ENCODE measurements at places on chromosomes 1 and 21.

GRCh38 chr1:248229360-248229908 is 1.8 kb upstream of the OR2M4 start:
- no peak for DNase-seq

DNA sequence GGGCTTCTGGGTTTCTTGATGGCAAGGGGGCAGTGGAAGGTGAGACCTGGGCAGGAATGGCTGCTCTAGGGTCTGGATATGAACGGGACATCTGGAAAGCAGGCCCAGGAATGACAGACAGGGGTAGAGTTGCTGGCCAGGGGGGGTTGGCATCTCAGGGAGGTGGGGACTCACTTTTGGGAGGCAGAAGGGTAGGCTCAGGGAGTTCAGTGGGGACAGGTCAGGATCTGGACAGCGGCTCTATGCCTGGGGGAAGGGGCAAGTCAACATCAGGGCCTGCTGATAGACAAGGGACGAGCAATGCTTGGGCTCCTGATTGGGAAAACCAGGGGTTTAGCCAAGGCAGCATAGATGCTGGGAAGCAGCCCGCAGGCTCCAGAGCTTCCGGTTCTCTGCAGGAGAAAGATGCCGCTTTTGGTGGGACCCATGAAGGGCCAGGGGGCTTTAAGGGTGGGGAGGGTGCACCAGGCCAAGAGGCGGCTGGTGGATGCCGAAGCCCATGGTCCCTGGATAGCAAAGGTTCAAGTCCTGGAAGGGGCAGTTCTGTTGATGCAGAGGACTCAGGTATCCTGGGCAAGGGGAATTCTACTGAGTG is 21.9 kb downstream of the IGFN1 start:
- DNase-seq, result no peak

DNA sequence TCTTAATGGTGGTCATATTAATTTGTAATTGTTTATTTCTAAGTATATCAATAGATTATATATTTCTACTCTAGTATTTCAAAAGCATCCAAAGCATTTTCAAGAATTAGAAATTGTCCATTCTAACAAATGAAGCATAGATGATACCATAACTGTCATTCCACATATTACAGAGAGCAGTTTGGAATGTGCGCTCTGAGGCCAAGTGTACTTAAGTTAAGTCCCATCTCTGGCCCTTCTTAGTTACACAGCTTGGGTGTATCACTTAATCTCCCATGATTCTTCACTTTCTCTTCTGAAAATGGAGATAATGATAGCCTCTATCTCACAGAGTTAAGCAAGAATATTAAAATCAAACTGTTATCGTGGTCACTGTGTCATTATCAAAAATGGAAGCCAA is 281.1 kb downstream of the MRPL39 start:
- DNase-seq, result no peak

DNA sequence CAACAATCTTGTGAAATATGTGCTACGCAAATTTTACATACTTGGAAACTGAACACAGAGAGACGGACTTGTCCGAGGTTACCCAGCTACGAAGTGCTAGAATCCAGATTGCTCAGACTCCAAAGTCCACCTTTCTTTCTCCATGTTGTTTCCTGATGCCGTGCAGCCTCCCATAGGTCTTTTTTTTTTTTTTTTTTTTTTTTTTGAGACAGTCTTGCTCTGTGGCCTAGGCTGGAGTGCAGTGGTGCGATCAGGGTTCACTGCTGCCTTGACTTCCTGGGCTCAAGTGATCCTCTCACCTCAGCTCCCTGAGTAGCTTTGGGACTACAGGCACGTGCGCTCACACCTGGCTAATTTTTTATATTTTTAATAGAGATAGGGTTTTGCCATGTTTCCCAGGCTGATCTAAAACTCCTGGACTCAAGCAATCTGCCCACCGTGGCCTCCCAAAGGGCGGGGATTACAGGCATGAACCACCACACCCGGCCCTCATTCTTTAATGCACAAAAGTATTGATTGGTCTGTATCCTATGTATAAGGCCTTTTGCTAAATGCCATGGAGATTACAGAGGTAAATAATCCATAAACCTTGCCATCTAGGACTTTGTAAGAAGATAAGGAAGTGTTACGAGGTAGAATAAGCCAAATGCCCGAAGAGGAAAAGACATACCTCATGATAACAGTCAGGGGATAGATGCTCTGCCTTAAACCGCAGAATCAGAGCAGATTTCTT is 92.8 kb downstream of the C1orf21 start:
- DNase-seq, result no peak

DNA sequence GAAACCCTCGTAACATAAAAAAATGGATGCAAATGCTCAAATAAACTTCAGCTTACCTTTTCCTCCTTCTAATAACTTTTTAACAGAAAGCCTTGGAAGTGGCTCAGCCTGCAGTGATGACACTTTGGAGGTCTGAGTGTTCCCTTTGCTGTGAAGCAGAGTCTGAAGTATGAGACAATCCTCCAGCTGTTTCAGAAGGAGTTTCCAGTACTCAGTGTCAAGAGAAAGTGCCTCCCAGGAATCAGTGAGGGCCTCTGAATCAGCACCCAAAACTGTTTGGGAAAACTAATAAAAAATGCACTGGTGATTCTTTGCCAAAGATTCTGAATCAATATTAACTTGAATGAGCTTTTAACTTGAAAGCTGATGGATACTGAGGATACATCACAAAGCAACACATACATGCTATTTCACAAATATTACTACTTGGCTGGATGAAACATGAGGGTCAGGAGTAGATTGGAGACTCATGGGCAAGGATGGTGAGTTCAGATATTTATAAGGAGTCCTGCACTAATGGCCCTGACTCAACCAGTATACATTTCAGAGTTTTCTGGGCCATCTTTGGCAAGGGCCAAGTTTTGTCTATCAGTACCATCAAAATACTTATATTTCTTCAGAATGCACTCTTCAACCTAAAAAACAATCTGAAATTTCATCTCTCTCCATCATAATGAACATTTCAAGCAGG is 77.0 kb downstream of the IARS2 start:
- no peak for DNase-seq

DNA sequence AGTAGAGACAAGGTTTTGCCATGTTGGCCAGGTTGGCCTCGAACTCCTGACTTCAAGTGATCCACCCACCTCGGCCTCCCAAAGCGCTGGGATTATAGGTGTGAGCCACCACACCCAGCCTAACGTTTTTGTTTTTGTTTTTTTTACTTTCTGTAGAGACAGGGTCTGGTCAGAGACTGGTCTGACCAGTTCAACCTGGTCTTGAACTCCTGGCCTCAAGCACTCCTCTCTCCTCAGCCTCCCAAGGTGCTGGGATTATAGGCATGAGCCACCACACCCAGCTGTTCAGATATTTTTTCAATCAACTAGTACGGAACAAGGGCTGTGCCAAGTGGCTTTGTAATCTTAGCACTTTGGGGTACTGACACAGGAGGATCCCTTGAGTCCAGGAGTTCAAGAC is 209.5 kb downstream of the RERE start:
- DNase-seq, result no peak

- no peak for DNase-seq
Measured at GRCh38 chr1:17310068-17310640, 2.2 kb downstream of the PADI4 start.

DNA sequence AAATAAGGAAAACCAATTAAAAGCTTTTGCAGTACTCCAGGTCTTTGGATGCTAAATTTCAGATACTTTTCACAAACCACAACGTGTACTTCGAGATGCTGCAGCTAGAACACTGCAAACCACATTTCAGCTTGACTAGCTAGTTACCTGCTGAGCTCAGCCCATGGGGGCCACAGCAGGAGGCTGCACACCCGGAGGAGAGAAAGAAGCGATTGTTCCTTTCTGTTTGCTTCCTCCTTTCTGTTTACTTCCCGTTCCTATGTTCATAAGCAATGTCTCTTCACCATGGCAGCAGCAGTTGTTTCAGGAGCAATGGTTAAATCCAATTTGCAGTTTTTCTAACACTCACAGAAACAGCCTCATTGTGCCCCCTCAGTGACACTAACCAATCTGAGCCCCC is 225.6 kb upstream of the FGGY start:
- DNase-seq, result peak; percentile 26

DNA sequence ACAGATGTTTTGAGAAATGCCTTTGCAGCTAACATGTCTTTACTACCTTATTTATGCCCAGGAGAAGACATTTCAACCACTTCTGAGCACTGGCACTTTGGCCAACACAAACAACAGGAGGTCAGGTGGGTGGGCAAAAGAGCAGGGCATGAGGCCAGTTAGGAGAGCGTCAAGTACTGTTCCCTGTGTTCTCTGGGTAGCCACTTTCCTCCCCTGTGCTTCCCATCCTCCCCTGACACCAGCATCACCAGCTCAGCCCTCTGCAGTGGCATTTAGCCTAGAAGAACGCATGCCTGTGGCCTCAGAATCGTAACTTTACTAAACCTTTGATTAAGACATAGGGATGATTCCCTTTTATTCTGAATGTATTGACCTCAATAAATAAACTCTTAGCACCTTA is 18.3 kb downstream of the BTG2 start:
- DNase-seq, result no peak

DNA sequence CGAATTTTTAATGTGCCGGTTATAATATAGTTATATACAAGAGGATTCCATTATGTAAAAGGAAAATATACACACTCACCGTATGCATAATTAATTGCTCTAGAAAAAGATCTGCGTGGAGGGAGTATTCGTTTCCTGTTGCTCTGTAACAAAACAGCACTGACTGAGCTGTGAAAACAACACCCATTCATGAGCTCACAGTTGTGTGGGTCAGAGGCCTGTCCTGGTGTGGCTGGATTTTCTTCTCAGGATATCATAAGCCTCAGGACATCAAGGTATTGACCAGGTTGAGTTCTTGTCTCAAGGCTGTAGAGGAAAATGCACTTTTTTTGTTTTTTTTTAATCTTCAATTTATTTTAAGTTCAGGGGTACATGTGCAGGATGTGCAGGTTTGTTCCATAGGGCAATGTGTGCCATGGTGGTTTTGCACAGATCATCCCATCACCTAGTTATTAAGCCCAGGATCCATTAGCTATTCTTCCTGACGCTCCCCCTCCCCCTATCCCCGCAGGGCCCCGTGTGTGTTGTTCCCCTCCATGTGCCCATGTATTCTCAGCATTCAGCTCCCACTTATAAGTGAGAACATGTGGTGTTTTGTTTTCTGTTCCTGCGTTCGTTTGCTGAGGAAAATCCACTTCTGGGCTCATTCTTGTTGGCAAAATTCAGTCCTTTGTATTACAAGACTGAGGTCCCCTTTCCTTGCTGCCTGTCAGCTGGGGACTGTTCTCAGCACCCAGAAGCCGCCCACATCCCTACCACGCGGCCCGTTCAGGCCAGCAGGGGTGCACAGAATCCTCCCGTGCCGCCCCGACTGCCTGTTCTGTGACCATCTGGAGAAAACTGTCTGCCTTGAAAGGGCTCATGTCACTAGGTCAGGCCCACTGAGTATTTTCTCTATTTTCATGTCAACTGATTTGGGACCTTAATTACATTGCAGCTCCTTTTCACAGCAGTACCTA is 87.4 kb upstream of the ERRFI1 start:
- DNase-seq, result no peak

- DNase-seq, result no peak
Measured at GRCh38 chr1:231553320-231553719, 24.9 kb downstream of the TSNAX start.

GRCh38 chr1:58006421-58007046 is 540.0 kb downstream of the OMA1 start:
- DNase-seq, result no peak

- DNase-seq, result no peak
Measured at GRCh38 chr1:205451202-205451601, 4.6 kb downstream of the BLACAT1 start.

GRCh38 chr1:57440096-57440495 is 16.2 kb upstream of the DAB1 start:
- no peak for DNase-seq

DNA sequence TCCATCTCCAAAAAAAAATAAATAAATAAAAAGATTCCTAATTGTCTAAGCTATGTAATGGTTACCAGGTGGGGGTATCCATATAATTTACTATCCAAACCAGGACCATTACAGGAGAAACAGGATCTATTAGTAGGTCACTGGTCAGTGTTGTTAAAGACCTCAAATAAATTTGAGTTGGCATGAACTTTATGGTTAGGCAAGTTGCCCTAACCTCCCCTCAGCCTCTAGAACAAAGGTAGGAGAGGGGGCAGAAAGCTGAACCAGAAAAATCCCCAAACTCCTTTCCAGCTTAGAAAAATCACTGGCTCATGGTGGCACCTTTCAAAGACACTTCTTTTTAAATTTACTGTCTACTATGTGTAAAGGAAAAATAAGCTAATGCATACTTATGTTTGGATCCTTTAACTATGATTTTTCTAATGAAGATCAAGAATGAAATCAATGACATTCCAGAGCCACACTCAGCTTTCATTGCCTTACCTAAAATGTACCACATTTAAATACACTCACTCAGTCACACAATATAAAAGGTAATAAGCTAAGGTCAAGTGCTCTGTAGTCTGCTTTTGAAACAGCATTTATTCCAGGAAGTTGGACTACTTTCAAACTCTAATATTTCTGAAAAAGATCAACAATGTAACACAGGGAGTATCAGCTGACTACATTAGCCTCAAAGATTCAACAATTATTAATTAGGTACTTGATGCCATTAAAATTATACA is 13.8 kb downstream of the EIF4G3 start:
- DNase-seq, result no peak

DNA sequence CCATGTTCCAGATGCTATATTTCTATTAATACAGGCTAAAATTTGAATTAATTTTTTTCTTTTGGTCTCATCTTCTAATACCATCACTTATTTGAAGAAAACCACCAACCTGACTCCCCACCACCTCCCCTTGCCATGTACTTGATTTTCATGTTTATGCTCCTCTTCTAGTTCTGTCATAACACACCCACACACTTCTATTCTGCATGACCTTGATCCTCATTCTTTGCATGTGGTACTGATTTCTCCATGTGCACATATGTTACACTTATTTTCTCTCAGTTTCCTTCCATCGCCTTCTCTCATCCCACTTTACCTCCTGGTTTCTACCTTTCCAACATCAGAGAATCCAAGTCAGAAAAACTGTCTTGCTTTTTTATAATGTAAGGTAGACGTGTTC is 78.9 kb upstream of the ARID1A start:
- no peak for DNase-seq

DNA sequence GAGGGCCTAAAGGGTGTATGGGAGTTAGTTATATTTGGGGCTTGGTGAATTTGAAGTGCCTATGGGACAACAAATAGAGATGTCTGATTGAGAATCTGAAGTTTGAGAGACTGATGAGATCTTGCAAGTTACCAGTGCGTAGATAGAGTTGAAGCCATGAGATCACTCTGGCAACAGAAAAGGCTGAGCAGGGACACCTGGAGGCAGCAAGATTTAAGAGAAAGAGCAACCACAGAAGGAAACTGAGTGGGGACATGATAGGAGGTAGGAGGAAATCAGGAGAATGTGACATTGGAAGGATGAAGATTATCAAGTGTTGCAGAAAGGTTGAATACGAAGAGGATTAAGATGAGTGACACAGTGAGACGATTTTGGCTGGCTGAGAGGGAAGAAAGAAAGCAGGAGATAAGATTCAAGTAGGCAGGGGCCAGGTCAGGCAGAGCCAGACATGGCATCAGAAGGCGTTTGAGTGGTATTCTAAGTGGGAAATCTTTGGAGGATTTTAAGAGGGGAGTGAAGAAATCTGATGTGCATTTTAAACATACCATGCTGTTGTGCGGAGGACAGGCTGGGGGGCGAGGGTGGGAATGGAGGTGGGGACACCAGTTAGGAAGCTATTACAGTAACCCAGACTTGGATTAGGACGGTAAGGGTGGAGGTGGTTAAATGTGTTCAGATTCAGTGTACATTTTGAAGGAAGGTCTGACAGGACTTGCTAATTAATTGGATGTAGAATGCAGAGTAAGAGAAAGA is 3.0 kb upstream of the MPL start:
- DNase-seq, result no peak

GRCh38 chr21:33541105-33541711 is 709 bp downstream of the GART start:
- no peak for DNase-seq

GRCh38 chr1:41645062-41645461 is 160.6 kb upstream of the EDN2 start:
- no peak for DNase-seq
